NCI-H2081 treated with DMSO at 0.1 percent for 48 hours (cell line): ENCODE measurements at places on chromosomes 2 and 18.

DNA sequence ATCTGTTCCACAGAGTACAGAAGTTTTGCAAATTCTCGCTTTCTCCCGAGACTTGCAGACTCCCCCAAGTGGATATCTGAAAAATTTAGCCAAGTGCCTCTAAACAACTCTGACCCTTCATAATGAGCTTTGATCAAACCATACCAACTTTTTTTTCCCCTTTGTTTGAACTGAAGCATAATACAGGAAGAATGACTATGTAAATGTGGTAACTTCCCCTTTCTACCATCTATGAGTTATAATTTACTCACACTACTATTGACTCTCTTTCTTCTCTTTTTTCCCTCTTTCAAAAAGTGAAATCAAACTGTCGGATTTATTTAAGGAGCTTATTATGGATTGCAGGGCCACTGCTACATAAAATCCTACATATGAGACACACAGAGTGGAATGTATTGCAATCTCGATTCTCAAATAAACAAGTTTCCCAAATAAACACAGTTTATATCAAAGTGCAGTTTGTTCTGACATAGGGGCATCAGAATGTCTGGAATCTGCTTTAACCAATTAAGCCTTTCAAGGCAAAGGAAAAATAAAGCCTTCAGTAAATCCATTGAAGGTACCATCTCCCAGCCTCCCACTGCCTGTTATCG lies 1.4 kb upstream of the ZNF804A start:
- no peak for DNase-seq

DNA sequence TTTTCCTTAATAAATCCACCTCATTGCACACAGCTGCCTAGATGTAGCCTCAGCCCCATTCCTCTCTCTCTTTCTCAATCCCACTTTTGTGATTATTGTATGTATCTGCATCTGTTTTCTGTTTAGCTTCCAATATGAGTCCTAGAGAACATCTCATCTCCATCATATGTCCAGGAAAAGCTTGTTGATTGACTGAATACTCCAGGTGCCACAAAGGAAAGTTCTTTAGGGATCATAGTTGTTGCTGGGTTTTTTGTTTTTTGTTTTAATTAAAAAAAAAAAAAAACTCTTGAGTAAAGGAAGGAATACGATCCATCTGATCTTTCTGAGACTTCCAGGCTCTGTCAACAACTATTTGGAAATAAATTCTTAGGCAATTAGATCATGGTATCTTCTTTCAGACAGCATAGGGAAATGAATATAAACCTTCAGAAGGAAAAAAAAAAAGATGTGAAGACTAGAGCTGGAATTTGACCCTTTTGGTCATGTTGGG lies 42.5 kb downstream of the KIAA2012 start:
- DNase-seq = no peak

GRCh38 chr2:176092270-176093144 lies at the start of gene HOXD13:
Gene HOXD13 (plus strand): TSS chr2:176092721. CDS start chr2:176092891, 170 bp downstream.
- DNase-seq = no peak

GRCh38 chr2:102606353-102606752 lies 13.0 kb upstream of the SLC9A2 start:
- no peak for DNase-seq

GRCh38 chr2:43293744-43294695 lies 67.6 kb upstream of the ZFP36L2 start:
- DNase-seq = no peak

- no peak for DNase-seq
These were observed 98.4 kb downstream of the PXDN start for GRCh38 chr2:1645761-1646476.

DNA sequence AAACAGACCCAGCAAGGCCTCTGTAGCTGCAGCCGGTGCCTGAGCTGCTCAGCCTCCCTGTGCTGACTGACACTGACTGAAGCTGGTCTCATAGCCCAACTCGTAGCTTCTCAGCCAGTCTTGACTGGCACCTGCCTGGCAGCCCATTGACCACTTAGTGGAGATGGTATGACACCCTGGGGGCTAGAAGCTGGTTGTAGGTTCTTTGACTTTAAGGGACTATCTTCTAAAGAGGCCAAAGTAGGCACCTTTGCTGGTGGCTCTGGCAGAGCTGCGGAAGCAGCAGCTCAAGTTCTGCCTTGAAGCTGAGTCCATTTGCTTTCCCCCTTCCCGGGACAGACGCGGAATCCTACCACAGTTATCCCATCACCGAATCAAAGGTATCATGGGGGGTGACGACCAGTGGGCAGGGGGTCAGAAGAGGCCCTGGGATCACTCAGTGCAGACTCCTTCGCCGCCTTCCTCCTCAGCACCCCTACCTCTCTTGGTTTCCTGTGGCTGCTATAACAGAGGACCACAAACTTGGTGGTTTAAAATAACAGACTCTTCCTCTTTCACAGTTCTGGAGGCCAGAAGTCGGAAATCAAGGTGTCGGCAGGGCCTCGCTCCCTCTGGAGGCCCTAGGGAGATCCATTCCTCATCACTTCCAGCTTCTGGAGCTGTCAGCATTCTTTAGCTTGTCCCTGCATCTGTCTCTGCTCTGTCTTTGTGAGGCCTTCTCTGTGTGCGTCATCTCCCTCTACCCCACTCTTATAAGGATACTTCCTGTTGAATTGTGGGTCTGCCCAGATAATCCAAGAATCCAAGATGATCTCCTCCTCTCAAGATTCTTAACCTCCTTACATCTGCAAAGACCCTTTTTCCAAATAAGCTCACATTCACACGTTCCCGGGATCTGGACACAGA lies 13.7 kb upstream of the FOSL2 start:
- no peak for DNase-seq

DNA sequence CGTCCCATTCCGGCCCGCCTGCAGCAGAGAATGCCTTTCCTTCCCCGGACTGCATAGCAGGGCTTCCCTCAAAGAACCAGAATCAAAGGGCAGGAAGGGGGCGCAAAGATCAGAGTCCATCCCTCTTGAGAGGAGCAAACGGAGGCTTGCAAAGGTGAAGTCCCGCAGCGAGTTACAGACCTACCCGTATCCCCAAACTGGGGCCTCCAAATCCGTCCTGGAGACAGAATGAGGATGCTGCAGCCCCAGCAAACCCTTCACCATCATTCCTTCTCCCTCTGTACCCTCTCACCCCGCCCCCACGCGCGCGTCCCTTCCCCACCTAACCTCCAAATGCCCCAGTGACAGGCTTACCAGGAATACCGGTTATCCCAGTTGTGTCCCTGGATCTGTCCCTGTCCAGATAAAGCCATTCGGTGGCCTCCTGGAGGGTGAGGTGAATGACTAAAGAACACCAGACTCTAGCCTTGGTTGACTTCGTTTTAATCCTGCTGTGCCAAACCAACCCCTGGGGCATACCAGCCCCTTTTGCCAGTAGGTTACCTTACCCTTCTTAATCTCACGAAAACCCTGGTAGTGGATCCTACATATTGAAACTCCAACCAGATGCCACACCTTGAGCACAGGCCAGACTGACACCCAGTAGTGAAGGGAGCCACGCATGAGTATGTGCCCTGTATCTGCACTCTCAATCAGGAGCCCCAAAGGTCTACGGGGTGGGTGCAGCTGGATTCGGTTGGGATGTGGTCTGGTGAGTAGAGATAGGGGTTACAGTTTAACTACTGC lies 961 bp upstream of the SLC40A1 start:
- DNase-seq = no peak

GRCh38 chr2:187148059-187148714 lies 299.2 kb upstream of the ZSWIM2 start:
- no peak for DNase-seq

DNA sequence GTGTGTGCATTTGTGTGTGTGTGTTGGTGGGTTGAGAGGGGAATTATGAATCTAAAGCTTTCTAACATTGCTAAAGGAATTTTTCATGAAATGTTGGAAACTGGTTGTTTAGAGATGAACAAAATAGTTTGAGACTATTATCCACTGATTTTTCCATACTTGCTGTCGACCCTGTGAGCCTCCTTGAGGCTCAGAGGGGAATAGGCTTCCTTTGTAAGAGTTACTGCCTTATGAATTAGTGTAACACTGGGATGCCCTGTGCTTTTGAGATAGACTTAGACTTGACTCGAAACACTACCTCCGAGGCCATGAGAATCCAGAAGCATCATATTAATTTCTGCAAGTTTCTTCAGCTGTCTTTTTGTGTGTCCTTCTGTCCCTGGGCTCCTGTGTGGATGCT lies 37.9 kb downstream of the AQP4 start:
- DNase-seq = no peak

- DNase-seq = no peak
These were observed 64.1 kb downstream of the SLC66A2 start for GRCh38 chr18:79887181-79888000.
